Activated CD8-positive, alpha-beta memory T cell treated with anti-CD3 and anti-CD28 coated beads for 1 hour (primary cell): ENCODE measurements at places on chromosomes 3 and 15.

DNA sequence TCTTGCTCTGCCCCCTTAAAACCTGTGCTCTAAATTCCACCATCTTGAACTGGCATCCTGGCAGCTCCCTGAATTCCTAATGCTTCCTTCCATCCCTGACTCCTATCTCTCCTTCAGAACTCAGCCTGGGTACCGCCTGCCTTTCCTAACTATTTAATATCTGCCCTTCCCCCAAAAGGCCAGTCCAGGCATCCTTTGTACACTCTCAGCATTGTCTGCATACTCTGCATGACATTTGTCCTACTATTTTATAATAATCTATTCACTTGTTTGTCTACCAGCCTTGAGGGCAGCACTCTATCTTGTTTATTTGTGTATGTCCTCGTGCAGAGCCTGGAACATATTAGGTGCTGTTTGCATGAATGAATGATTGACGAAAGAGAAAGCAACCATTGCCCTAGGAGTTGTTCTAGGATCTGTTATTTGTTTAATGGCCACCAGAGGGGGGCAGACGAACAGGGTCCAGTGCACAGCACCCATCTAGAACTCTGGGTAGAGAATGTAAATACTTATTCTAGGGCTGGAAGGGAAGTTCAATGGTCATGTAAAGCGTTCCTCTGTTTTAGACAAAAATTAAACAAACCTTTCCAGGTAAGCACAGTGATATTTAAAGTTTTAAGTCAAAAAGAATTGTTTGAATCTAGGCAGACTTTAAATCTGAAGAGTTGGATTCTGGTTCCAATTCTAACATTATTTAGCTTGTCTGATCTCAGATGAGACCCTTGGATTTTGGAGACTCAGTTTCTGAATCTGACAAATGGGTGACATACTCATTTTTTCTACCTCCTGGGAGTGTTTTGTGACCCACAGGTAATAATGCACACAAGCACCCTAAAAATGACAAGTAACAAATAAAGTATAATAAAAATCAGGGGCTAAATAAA, 125.8 kb upstream of the GALNT15 start:
- no peak for DNase-seq

- no peak for DNase-seq
These were observed 73.1 kb downstream of the ATP2B2 start for GRCh38 chr3:10432156-10432845.

DNA sequence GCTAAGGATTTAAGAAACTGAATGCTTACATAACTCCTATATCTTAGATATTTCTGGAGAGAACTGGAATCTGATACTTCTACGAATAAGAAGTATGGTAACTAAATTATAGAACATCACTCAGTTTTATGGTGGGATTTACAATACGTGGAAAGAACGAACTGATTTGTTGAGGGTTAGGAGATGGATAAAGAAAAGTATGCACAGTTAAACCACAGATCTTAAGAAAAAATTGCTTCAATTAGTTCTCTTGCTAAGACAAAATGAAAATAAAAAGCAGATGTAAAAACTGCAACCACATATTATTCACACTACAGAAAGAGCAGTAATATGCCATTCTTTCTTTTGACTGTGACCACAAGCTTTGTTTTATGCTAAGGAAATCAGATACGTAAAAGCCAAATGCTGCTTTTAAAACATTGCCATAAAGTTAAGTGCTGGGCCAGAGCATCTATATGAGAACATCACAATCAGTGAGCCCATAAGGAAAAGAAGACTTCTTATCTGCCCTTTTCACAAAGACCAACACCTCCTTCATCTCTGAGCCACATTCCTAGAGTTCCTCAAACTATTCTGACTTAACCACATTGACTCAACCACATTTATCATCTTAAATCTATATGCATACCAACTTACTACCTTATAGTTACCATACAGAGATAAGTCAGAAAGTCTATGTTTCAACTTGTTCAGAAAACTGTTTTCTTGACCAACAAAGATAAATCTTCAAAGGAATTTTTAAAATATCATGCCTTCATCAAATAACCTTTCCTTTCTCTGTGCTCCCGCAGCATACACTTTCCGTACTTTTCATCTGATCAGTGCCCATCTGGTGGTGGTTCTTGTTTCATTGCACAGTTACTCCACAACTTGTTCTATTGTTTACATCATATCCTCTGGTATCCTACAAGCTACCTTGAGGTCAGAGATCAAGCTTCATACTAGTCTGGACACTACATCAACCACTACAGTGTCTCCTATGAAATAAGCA, 61.7 kb downstream of the FSIP1 start:
- no peak for DNase-seq

DNA sequence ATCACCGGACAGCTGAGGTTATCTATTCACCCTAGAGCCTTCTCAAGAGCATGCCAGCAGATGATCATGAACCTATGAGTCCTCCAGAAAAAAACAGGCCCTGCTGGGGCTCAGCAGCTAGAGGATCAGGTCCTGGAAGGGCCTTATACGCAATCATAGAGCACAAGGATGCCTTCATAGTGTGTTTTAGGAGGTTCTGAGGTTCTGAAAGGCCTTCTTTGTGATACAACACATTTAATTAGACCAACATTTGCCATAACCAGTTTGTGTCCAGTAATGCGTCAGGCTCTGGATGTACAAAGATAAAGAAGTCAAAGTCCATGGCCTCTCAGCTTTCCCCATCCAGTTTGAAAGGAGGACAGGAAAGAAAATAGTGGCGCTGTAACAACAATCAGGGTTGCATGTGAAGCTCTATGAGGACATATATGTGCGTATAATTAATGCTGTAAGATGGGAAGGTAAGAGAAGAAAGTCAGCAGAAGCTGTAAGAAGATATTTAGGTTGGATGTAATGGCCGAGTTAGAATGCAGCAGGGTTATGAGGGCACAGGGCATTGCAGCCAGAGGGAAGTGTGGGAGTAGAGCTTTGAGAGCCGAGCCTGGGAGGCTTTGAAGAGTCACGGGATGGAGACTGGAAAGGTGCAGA, 302.6 kb upstream of the TBL1XR1 start:
- DNase-seq, result no peak

DNA sequence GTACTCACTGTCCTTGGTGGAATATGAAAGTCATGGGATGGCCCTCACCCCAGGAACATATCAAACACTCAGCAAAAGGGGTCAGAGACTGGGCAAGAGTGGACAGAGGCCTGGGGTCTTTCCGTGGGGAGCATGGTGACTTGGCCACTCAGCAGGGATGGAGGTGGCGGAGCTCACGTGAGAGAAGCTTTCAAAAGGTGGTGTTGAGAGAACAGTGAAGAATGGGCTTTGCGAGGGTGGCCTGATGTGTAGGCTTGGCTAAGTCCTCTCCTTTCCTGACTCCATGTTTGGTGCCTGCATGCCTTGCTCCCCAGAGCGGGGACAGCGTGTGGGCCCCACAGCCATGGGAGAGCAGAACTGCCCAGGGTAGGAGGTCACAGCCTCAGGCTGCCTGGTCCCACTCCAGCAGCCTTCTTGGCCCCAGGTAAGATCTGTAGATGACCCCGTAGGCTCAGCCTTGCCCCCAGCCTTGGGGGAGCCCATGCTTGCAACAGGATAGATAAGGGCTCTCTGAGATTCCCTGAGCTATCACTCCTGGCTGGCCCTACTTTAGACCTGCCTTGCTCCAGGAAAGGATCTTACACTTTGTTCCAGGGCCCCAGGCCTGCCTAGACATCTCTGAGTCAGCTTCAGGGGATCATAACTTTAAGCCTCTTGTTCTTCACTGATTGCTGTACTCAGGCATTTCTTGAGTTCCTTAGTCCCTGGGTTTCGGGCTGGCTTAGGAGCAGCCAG, 17.0 kb downstream of the RPLP1 start:
- no peak for DNase-seq

DNA sequence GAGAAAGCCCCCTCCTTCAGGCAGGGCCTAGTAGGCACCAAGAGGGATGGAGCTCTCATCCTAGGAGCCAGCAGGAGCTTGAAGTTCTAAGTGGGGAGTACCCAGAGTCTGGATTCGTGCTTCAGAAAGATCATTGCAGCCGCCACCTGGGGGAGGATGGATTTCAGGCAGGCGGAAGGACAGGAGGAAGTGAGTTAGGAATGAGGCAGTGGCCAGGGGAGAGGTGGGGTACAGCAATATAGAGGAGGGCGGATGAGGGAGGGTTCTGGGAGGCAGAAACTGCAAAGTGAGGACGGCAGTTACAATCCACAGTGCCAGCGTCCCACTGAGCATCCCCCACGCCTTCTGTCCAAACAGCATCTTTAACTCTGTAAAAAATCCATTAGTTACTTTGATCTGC, 65.2 kb upstream of the LINGO1 start:
- DNase-seq, result no peak

- no peak for DNase-seq
These were observed 6.1 kb downstream of the ERICH6 start for GRCh38 chr3:150697646-150698045.

GRCh38 chr3:146739203-146739671, 134.1 kb upstream of the PLSCR5 start:
- DNase-seq, result no peak

- DNase-seq, result no peak
These were observed 18.3 kb downstream of the NOX5 start for GRCh38 chr15:69032703-69033373.

GRCh38 chr3:34387826-34388564, 589.6 kb downstream of the PDCD6IP start:
- no peak for DNase-seq

DNA sequence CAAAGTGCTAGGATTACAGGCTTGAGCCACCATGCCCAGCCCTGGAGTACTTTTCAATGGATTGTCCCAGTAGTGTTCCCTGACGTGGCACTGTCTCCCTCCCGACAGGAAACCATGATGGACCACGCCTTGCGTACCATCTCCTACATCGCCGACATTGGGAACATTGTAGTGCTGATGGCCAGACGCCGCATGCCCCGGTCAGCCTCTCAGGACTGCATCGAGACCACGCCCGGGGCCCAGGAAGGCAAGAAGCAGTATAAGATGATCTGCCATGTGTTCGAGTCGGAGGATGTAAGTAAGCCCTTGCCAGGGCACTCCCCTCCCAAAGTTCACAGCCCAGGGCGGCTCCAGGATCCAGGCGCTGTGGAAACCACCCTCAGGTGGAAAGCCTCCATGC, 168.1 kb downstream of the NSMCE3 start:
- DNase-seq, result no peak

DNA sequence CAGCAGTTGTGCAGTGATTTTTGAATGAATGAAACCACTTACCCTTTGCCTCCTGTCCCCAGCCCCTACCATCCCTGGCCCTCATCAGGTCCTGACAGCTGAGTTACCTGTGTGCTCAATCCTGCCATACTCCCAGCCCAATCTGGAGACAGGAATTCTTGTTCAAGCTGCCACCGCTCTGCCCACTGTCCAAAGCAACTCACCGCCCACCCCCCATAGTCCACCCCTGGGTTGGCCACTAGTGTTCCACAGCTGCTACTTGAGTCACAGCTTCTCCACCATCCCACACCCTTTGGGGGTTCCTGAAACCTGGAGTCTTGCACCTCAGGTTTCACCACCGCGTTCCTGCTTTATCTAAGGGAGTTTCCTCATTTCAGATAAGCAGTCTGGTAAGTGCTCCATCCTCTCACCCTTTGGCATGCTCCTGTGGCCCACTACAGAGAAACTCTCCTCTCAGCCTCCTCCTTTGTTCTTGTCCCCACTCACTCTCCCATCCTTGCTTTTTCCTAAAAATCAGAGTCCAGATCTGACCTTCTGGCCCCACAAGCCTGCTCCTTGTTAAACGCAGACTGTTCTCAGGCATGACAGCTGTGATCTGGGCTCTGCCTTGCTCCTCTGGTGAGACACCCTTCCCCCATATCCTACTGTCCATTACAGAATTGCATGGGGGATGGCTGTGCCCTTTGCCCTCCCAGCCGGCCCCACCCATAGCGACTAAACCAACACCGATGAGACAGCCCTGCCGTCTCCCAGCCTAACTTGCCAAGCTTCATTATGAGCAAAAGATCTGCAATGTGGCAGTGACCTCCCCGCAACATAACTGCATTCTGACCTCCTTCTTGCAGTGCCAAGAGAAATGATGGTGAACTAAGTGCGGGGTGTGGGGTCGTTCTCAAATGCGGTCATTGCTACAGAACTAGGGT, 50.0 kb downstream of the CYP19A1 start:
- no peak for DNase-seq

- DNase-seq, result no peak
These were observed 5.6 kb upstream of the TMEM45A start for GRCh38 chr3:100486808-100487207.

DNA sequence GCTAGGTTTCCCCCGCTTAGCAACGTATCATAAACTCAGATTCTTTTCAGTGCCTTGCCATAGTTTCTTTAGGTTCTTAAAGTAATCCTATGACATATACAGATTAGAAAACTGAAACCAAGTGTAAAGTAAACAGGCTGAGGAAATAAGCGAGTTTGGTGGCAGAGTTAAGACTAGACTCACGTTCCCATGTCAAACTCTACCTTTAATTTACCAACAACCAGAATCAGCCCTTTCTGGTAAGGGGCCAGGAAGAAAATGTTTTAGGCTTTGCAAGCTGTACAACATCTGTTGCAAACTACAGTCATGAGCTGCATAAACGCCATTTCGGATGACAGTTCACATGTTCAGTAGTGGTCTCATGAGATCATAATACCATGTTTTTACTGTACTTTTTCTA, 128.0 kb upstream of the PRICKLE2 start:
- DNase-seq, result no peak

- DNase-seq, result no peak
These were observed 354.6 kb downstream of the CNTN6 start for GRCh38 chr3:1447452-1447851.

- DNase-seq, result no peak
These were observed 9.1 kb downstream of the EPHA3 start for GRCh38 chr3:89116476-89116875.

DNA sequence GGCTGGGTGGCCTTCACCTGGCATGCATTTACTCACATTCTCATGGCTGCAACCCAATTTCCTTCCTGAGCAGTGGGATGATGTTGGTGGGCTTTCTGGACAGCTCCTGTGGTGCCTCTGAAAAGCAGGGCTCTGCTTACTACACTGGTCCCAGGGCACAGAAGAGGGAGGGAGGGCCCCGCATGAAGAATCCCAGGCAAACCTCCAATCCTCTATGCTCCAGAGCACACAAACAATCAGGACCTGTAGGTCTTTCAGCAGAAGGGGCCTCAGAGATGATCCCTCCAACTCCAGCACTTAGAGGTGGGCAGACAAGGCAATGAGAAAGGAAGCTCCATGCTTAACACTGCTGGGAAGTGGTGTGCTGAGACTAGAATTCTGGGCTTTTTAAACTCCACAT, 231.7 kb upstream of the ICE2 start:
- no peak for DNase-seq

GRCh38 chr3:107249132-107249531, 128.1 kb upstream of the CCDC54 start:
- DNase-seq, result no peak

GRCh38 chr3:119792270-119792669, 10.4 kb downstream of the NR1I2 start:
- no peak for DNase-seq

GRCh38 chr15:34841262-34841725, 45.9 kb upstream of the ACTC1 start:
- DNase-seq, result no peak
